Endodermal cell (in vitro differentiated cells): ENCODE measurements at places on chromosomes 16 and 17. TPM values are rescaled to one million over a fixed set of nuclear protein-coding genes. Genes with fewer than 3 reads are reported as not detected.

DRC3 gene
- 1.2 to 2.0 TPM (median 1.9 TPM) in 3 replicates for total RNA-seq

CHST4 gene
- 3.0 and 3.2 TPM in 2 replicates for total RNA-seq

WFIKKN2 gene
- total RNA-seq = 0.35 and 0.45 TPM in 2 replicates

TPSG1 gene
- total RNA-seq = not detected in 3 replicates

CCL16 gene
- total RNA-seq = not detected in 3 replicates

ITGAD gene
- total RNA-seq = not detected in 2 replicates

KCNJ12 gene
- total RNA-seq = 1.6 and 2.3 TPM in 2 replicates

CHMP1A gene
- total RNA-seq = 74.5 to 106 TPM (median 103 TPM) in 3 replicates

DNA sequence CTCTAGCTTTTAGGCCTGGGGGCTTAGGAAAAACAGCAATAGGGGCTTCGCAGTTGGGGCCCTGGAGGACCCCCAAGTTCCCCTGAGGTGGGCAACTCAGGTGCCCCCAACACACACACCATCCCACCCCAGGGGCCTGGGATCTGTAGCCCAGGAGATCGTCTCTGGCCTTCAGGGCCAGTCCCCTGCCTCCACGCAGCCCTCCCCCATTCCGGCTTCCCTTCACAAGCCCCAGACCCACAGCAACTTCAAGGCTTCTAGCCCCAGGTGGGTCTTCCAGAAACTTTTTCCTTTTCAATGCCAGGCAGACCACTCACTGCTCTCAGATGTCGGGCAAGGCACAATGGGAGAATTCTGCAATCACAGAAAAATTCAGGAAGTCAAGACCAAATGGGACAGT, 79.4 kb downstream of the C16orf78 start:
- no peak overlapping the region for H3K27ac ChIP-seq
- no peak overlapping the region for H3K4me3 ChIP-seq
- no peak for DNase-seq
- no peaks in the 10 kb centered on the region for H3K27me3 ChIP-seq

GRCh38 chr17:63931981-63932561, at the start of gene CD79B:
TSS of gene CD79B (minus strand) at chr17:63932331. CDS start at chr17:63932261, 70 bp downstream.
- DNase-seq = no peak
- no peaks in the 10 kb centered on the region for H3K36me3 ChIP-seq
- H3K27ac ChIP-seq = no peak within 1 kb of the TSS
- no peak within 1 kb of the TSS for H3K4me3 ChIP-seq
- no peaks in the 10 kb centered on the region for H3K27me3 ChIP-seq

DNA sequence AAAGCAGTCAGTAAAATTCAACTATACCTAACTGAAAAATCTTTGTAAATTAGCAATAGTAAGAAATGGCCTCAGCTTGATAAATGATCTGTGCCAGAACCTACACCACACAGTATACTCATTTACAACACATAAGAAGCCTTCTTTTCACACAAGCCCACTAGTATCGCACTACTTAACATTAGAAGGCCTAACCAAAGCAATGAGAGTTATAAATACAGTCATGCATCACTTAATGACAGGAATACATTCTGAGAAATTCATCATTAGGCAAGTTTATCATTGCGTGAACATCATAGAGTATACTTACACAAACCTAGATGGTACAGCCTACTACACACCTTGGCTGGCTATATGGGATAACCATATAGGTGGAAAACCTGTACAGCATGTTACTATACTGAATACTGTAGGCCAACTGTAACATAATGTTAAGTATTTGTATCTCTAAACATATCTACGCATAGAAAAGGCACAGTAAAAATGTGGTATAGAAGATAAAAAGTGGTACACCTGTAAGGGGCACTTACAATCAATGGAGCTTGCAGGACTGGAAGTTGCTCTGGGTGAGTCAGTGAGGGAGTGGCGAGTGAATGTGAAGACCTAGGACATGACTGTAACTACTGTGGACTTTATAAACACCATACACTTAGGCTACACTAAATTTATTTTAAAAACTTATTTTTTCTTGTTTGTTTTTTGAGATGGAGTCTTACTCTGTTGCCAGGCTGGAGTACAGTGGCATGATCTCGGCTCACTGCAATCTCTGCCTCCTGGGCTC, 126.5 kb upstream of the CORO6 start:
- no peaks in the 10 kb centered on the region for H3K27me3 ChIP-seq
- no peak overlapping the region for H3K4me3 ChIP-seq
- no peak for DNase-seq
- H3K4me1 ChIP-seq = no peaks in the 10 kb centered on the region
- no peaks in the 10 kb centered on the region for H3K36me3 ChIP-seq
- H3K27ac ChIP-seq = no peak overlapping the region

DNA sequence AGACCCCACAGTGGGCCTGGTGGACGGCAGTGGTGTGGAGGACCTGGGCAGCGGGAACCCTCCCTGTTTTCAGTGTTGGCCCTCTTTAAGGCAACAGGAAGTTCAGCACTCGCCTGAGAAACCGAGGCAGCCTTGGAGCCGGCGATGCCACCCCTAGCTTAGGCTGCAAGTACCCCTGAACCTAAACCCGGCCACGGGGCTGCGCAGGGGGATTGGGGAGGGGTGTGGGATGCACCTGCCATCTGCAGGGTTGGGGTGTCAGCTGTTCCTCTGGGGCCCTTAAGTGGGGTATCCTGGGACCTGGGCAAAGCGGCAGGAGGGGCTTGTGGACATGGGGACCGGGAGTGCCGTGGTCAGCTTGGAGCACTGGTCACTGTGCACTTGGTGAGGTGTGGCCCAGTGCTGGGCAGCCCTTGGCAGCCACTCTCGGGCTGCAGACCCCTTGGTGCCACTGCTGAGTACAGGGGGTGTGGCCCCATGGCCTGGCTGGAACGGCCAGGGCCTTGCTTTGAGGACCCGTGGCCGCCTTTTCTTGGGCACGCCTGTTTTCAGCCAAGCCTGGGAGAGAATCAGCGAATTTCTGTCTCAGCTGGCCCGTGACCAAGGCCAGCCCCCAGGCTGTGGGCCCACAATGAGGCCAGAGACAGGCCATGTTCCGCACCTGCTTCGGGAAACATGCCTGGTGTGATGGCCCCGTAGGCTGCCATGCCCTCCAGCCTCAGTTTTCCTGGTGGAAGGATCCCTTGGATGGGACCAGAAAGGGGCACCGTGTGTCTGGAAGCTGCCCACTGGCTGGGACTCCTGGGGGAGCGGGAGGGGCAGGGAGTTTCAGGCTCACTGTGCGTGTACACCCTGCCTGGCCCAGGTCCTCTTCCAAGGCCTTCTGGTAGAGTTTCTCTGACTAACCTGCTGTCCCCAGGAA, 4.1 kb upstream of the SLC25A10 start:
- H3K27me3 ChIP-seq = no peaks in the 10 kb centered on the region
- H3K27ac ChIP-seq = no peak overlapping the region
- no peak overlapping the region for H3K4me3 ChIP-seq
- H3K4me1 ChIP-seq = peaks cover 8% of the 10 kb centered on the region

- no peak overlapping the region for H3K27ac ChIP-seq
- no peaks in the 10 kb centered on the region for H3K36me3 ChIP-seq
- DNase-seq = no peak
- no peaks in the 10 kb centered on the region for H3K27me3 ChIP-seq
- H3K4me1 ChIP-seq = peaks cover 10% of the 10 kb centered on the region
These were observed 89.8 kb upstream of the TMEM97 start for GRCh38 chr17:28228986-28229729.

DNA sequence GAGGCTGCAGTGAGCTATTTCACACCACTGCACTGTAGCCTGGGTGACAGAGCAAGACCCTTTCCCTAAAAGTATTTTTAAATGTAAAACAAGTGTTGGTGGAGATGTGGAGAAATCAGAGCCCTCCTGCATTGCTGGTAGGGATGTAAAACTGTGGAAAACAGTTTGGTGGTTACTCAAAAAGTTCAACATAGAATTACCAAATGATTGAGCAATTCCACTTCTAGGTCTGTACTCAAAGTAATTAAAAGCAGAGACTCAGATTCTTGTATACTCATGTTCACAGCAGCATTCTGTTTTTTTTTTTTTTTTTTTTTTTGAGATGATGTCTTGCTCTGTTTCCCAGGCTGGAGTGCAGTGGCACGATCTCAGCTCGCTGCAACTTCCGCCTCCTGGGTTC, 141.8 kb downstream of the PITPNC1 start:
- H3K27me3 ChIP-seq = no peaks in the 10 kb centered on the region
- H3K27ac ChIP-seq = no peak overlapping the region
- peaks cover 10% of the 10 kb centered on the region for H3K4me1 ChIP-seq

DNA sequence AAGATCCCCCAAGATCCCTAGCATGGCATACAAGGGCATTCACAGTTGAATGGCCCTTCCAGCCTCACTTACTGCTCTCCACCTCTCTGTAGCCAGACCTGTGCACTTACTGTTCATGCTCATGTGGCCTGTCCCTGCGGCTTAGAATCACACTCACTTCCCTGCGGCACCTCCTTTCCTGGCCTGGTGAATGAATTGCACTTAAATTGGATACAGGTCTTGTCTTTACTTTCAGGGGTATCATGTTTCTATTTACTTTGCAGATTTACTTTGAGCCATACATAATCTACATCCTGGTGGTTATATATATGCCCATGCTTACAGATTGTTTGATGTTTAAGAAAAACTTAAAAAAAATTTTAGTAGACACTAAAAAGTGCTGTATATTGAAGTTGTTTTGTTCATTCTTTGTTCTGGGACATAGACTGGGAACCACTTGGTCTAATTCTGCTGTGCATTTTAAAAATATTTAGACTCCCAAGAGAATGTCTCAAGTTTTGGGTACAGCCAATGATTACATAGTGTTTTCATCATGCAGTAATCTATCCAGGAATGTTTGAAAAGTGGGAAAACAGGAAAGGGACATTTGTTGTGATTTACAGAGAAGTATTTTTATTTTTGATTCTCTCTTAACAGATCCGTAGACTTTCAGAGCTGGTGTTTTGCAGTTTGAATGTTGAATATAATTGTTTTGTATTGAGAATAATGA, 63.9 kb downstream of the NUP88 start:
- H3K4me1 ChIP-seq = no peaks in the 10 kb centered on the region
- no peak for DNase-seq
- H3K36me3 ChIP-seq = peaks cover 60% of the 10 kb centered on the region

- H3K4me1 ChIP-seq = no peaks in the 10 kb centered on the region
- no peak for DNase-seq
- H3K27me3 ChIP-seq = no peaks in the 10 kb centered on the region
- H3K27ac ChIP-seq = no peak overlapping the region
- no peak overlapping the region for H3K4me3 ChIP-seq
- H3K36me3 ChIP-seq = no peaks in the 10 kb centered on the region
These were observed 9.4 kb downstream of the NPRL3 start for GRCh38 chr16:129075-129474.

- H3K27ac ChIP-seq = no peak within 1 kb of the TSS
- no peaks in the 10 kb centered on the region for H3K4me1 ChIP-seq
- no peaks in the 10 kb centered on the region for H3K36me3 ChIP-seq
- no peak within 1 kb of the TSS for H3K4me3 ChIP-seq
These were observed at the start of gene TRPV3 for GRCh38 chr17:3557768-3558583. TSS of gene TRPV3 (minus strand) at chr17:3557812. CDS start at chr17:3554850, 2,962 bp downstream.

DNA sequence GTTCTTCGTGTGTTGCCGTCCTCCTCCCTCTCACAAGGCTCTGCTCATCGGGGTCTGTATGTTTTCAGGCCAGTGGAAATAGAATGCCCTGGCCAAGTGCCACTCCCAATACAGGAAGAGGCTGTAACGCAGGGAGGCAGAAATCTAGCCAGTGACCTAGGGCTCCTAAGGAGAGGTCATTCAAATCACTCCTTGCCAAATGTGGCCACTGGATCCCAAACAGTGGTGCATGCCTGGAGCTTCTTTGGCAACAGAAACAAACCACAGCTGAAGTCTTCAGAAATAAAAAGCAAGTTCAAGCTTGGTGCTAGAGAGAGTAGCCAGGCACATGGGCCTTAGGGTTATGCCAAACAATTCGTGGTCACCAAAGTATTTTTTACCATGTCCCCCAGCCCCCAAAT, 66.1 kb downstream of the SMG6 start:
- no peak overlapping the region for H3K4me3 ChIP-seq
- H3K36me3 ChIP-seq = peaks cover 64% of the 10 kb centered on the region
- no peak overlapping the region for H3K27ac ChIP-seq
- no peaks in the 10 kb centered on the region for H3K27me3 ChIP-seq
- DNase-seq = no peak

- H3K27ac ChIP-seq = no peak overlapping the region
- H3K27me3 ChIP-seq = peaks cover 23% of the 10 kb centered on the region
- no peak for DNase-seq
- no peaks in the 10 kb centered on the region for H3K36me3 ChIP-seq
- no peak overlapping the region for H3K4me3 ChIP-seq
These were observed 3.1 kb upstream of the AP2B1 start for GRCh38 chr17:35584061-35584460.

DNA sequence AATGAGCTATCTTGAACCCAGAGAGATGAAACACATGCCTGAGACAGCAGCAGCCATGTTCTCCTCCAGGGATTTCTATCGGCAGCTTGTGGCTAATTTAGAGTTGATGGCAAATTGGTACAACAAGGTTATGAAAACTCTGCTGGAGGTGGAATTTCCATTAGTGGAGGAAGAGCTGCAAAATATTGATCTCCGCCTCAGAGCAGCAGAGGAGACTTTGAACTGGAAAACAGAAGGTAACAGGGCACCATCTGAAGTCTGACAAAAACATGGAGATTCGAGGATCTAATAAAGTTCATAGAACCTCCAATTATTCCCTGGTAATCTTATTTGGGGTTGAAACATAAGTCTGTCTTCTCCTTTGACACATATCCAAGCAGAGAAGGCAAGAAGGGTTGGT, 52.8 kb downstream of the DNAH9 start:
- no peaks in the 10 kb centered on the region for H3K4me1 ChIP-seq
- no peak overlapping the region for H3K4me3 ChIP-seq
- no peak overlapping the region for H3K27ac ChIP-seq
- no peaks in the 10 kb centered on the region for H3K27me3 ChIP-seq
- H3K36me3 ChIP-seq = no peaks in the 10 kb centered on the region

GRCh38 chr17:16398270-16399267, 16.8 kb upstream of the TRPV2 start:
- no peaks in the 10 kb centered on the region for H3K36me3 ChIP-seq
- peak; percentile 68 for DNase-seq
- H3K27me3 ChIP-seq = no peaks in the 10 kb centered on the region
- no peaks in the 10 kb centered on the region for H3K4me1 ChIP-seq
- no peak overlapping the region for H3K27ac ChIP-seq

DNA sequence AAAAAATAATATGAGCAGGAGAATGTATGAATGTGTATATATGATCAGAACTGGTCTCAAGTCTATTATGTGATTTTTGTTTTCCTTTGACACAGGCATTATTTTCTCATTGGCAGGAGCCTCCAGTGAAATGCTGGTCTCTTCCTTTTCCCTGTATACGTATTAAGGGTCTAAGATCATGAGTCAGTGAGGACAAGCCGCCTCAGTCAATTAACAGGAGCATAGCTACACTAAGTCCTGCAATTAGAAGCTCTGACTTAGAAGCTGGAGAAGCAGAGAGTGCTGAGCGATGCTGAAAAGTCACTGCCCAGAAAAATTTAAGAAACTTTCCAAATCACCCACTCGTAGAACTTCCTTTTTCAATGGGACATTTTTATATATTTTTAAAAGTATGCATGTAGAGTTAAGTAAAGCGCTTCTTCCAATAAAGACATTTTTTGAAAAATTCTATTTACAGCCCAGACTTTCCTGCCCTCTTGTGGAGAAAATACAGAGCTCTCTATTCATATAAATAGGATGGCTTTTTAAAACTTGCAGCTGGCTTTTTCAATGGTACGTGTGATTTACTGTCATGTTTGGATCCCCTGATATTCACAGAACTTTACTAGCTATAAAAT, 70.2 kb upstream of the PSMD7 start:
- H3K4me3 ChIP-seq = no peak overlapping the region
- no peaks in the 10 kb centered on the region for H3K27me3 ChIP-seq
- H3K27ac ChIP-seq = no peak overlapping the region
- peaks cover 4% of the 10 kb centered on the region for H3K4me1 ChIP-seq
- DNase-seq = no peak
